ENCODE measurements at places on chromosomes 12 and 14.

- no peak for DNase-seq
Measured at GRCh38 chr12:131378176-131378842, 332.6 kb upstream of the SFSWAP start.

DNA sequence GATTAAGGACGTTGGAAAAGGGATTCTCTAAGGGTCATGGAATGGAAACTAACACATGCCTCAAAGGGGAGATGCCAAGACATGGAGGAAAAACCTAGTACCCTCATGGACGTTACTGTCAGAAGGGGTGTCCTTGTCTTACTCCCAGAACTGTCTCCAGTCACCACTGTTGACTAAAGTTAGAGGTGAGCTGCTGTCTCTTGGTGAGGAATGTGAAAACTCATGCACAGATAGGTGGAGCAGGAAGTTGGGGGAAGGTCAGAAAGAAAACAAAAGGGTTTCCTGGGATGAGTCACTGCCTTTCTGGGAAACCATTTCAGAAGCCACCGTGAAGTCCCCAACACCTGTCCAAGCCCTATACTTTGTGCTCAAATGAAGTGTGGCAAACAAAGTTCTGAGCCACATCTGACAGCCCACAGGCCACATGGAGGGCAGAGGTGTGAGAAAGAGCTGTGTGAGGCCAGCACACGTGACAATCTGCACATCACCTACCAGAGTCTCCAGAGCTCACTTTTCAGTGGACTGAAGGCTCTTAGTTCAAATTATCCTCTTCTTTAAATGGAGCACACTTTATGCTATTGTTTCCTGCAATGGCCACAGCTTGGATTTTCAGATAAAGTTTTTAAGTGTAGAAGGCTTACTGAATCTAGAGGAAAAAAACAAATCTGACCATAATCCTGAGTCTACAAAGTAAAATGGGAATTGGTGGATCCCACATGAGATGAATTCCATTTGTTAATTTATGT, 92.9 kb upstream of the EGLN3 start:
- DNase-seq = no peak

DNA sequence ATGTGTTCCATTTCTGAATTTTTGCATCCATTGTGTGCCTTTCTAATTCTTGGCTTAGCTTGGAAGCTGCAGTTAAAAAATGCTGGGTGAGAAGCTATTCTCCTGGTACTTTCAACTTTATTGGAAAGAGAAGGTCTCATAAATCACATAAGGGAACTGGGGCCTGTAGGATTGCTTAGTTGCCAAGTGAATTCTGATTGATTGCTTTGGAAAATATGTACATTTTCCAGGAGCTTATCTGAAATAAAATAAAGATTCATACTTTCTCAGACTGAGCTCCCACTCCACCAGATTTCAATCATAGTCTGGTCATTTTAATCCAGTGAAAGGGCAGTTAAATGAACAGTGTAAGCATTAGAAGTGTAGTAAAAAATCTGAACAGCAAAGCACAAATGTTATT, 50.0 kb upstream of the PRICKLE1 start:
- no peak for DNase-seq

DNA sequence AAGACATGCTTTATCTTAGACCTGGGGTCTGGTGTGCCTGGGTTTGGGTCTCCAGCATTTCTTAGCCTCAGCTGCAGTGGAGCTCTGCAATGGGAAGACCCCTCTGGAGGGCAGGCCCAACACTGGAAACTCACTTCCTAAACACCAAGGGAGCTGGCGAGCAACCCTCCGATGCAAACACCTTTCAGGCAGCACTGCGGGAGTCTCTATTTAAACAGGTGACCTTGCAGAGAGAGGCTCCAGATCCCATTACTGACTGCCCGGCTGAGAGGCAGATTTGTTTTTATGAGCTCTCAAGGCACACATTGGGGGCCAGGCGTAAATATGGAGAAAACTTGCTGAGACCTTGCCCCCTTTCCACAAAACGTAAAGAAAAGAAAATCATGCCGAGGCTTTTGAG, 195.5 kb downstream of the PAX9 start:
- no peak for DNase-seq

DNA sequence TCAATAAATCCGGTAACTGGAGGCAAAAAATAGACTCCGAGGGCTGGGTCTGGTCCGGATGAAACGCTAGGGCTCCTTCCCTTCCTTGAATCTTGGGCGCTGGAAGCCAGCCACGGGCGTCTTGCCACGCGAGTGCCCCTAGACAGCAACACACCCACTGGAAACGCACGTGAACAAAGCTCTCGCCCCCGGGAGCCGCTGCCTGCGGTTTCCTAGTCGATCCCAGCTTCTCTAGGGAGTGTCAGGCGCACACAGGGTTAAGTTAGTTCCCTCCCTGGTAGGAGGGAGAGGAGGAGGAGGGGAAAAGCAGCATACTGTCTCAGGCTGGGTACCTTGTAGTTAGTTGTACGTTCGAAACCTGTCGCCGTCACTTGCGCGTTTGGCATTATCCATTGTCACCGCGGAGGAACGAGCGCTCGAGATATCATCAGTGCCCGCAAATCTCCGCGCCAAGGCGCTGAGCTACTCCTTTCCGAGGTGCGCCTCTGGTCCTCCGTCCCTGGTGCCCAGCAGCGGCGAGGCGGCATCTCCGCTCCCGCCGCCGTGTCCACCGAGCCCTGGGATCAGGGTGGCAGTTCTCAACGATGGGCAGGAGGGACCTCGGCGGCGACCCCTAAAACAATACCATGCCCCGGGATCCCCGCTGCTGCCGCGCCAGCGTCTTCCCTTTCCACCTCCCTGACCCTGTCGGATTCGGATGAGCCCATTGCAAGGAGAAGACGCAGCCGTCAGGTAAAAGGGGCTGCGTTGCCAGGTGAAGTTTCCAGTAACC, at the start of gene FLRT2:
TSS of gene FLRT2 (plus strand) at position 342 of the 772 bp plus-strand sequence. CDS start 91,371 bp downstream, outside the sequence.
- no peak for DNase-seq

GRCh38 chr12:121641343-121641630, 15.0 kb downstream of the ORAI1 start:
- DNase-seq = no peak

DNA sequence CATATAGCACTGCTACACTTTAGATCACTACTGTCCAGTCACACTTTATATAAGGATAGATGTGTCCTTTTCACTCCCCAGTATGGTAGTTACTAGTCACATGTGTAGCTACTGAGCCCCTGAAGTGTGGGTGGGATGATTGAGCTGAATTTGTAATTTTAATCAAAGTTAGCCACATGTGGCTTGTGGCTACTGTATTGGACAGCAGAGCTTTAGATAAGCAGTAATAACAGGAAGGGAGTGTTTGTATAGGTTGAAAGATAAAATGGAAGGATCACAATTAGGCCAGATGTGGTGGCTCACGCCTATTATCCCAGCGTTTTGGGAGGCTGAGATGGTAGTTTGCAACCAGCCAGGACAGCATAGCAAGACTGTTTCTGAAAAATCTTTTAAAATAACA, 23.5 kb downstream of the NAA30 start:
- no peak for DNase-seq

DNA sequence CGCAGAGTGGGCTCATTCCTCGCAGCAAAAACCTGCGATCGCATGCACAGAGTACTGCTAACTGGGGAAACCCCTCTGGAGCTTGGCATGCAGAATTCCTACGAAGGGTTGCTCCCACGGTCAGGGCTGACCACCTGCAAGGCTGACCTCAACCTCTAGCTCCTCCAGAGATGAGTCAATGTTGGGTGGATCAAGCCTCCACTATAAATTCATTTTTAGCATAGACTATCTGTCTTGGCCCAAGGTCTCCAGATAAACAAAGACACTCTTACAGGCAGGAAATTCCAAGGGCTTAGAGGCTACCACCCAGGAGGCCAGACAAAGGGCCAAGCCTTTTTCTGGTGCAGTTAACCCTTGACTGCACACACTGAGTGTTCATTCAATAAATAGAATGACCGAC, 296.5 kb downstream of the TMEM132D start:
- DNase-seq = no peak

DNA sequence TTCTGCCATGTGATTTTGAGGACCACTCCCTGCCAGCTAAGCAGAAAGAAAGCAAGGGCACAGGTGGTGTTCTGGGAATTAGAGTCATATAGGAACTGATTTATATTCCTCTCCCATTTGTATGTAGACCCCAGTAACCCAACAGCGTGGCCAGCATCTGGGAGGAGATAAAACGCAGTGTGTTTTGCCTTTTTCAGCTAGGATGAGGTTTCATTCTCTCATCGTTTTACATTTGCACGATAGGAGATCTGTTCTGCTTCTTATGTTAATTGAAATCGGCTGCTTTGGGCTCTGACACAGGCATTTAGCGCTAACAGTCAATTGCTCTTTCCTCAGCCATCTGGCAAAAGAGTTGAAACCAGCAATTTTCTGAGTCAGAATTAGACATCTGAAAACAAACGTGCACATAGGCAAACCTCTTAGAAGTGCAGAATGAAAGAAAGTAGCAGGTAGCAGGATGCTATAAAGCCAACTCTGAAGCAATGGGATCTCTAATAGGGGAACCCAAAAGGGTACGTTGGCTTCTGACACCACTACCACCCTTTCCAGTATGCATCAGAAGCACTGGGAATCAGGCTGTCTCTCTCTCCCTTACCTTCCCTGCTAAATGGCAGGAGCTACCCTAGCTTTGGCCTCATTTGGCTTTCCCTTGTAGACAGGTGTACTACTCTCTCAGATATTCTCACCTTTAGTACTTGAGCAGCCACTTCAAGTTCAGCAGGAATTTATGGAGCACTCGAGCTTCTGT, 219.1 kb downstream of the PHLDA1 start:
- DNase-seq = no peak

GRCh38 chr14:30630248-30630647, 8.1 kb downstream of the SCFD1 start:
- no peak for DNase-seq

DNA sequence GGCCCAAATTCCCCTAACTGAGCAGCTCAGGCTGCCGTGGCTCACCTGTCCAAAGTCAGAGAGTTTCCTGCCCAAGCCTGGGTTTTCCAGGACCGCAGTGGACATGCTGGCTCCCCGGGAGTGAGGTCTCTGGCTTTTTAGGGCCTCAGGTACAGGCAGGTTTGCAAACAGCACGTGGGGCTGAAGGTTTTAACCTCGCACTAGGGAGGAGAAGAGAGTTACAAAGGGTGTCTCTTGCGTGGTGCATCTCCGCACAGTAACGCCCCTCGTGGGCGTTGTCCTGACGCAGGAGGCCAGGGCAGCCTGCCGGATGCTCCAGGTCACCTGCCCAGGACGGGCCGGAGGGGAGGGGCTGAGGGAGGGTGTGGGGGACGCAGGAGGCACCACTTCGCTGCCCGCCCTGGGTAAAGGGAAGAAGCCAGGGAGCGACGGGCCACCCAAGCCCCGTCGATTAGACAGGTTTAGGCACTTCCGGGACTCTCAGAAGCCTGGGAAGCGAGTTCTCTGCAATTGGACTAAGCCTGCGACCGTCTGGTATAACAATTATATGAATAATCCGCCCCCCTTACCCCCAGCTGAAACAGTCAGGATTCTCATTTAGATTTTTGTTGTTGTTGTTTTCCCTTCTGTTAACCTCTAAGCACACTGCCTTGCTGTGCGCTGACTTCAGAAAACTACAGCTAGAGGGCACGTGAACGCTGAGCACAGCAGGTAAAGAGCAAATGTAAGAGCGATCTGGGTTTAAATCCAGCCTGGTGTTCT, at the start of gene PAH:
TSS of gene PAH (minus strand) at position 219 of the 762 bp plus-strand sequence. CDS start at position 105, 114 bp downstream.
- DNase-seq = no peak

- DNase-seq = no peak
Measured at GRCh38 chr12:26891704-26892103, 46.1 kb downstream of the INTS13 start.

DNA sequence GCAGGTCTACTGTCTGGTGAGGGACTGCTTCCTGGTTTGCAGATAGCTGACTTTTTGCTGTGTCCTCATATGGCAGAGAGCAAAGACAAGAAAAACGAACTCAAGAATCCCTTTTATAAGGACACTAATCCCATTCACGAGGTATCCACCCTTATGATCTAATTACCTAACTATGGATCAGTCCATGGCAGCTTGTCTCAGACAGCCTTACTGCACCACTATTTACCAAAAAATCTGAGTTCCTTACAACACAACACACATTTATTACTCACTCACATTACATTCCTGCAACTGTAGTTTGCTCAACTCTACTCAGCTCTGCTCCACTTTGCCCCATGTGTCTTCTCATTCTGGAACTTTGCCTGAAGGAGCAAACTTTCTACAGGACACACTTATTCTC, 10.1 kb upstream of the SLC6A15 start:
- DNase-seq = no peak

GRCh38 chr12:108312073-108312659, 26.9 kb downstream of the CMKLR1 start:
- DNase-seq = no peak

- DNase-seq = no peak
Measured at GRCh38 chr12:28767836-28768348, 381.2 kb upstream of the FAR2 start.

DNA sequence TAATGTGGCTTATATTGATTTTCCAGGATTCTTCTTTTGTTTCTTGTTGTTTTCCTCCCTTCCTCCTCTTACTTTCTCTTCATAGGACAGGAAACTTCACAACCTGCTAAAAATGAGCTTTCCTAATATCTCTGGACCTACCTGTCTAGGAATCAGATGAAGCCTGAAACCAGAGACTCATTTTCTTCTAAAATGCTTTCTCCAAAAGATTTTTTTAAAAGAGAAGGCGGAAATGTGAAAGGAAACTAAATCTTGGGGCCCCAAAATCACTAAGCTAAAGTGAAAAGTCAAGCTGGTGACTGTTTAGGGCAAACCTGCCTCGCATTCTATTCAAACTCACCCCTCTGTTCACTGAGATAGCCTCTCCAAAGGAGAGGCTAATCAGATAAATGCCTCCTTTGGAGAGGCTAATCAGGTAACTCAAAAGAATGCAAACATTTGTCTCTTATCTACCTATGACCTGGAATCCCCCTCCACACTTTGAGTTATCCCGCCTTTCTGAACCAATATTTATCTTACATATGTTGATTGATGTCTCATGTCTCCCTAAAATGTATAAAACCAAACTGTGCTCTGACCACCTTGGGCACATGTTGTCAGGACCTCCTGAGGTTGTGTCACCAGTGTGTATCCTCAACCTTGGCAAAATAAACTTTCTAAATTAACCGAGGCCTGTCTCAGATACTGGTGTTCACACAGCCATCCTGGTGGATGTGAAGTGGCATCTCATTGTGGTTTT, 72.7 kb upstream of the HECTD1 start:
- DNase-seq = no peak

GRCh38 chr12:59193476-59194050, 273.3 kb upstream of the LRIG3 start:
- no peak for DNase-seq

DNA sequence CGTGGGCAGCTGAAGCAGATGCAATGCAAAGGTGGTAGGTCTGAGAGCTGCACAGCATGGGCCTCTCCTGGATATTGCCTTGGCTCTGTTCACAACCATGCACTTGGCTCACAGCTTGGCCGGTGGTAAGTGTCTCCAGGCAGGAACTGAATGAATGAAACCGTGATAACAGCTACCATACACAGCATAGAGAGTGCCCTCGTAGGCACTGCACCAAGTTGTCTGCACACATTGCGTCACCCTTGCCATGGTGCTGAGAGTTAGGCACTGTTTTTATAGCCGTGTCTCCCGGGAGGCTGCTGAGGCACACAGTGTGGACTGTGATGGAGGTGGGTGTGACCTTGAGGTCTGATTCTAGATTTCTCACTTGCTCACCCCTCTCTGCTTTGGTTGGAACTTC, 157.6 kb upstream of the VASH1 start:
- DNase-seq = no peak

GRCh38 chr12:85947286-85947685, 73.2 kb downstream of the NTS start:
- DNase-seq = no peak

- DNase-seq = no peak
Measured at GRCh38 chr12:1530592-1531152, 63.7 kb downstream of the FBXL14 start.

All from substantia nigra (tissue), 51 donors.